ENCODE measurements at places on chromosomes 3 and 15. TPM values are rescaled to one million over a fixed set of nuclear protein-coding genes. Genes with fewer than 3 reads are reported as not detected.

GRCh38 chr3:64343689-64344430 is 118.6 kb upstream of the PRICKLE2 start:
- DNase-seq: no peak

DNA sequence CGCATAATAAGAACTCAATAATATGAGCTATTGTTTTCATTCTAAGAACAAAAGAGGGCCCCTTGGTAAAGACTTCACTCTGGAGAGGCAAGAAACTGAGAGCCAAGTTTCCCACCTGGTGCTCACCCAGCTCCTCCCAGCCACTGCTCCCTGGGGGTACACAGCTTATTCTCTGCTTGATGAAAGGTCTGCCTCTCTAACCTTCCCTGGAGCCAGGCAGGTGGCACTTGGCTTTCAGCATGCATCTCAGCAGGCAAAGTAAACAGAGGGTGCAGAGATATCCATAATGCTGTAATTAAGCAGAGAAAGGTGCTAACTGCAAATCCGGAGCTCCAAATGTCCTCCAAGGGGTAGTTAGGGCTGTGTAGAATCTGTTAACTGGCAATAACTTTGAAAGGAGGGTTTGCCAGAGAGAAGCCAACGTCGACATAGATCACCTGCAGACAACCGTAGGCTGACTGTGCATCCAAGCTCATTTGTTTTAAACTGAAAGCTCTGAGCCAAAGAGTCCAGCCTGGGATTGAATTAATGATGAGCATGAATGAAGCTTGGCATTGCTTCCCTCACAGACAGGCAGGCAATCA is 159.6 kb upstream of the PROK2 start:
- DNase-seq: no peak

DNA sequence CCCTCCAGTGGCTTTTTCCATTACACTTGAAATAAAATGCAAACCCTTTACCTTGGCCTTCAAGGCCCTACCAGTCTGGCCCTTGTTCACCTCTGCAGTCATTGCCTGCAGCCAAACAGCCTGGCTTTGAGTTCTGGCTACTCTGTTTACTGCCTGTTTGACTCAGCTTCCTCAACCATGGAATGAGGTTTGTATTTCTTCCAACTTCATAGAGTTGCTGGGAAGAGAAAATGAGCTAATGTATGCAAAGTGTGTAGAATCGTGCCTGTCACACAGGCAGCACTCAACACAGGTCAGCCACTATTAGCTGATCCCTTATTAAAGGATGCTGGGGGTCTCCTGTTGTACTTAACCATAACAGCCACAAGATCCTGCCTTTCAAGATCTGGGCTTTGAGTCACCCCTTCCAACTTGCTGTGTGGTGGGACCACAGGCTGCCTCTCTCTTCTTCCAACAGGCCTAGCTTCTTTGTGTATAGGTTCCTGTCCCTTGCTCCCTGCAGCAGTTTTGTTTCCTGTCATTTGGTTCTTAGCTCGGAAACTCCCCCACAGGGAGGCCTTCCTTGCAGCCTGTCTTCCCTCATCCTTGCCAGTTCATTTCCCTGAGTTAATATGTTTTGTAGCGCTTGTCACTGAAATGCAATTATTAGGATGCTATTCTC is 6.4 kb downstream of the MED12L start:
- DNase-seq: no peak

MRAS gene
- total RNA-seq: 40.1 TPM

AADAC gene
- not detected for total RNA-seq

GOLGA6D gene
- total RNA-seq: 0.18 TPM

CD200R1 gene
- 1.8 TPM for total RNA-seq

All from mesothelial cell of epicardium (in vitro differentiated cells).